ENCODE measurements at places on chromosomes 12 and 14.

- DNase-seq = no peak
Measured at GRCh38 chr12:95520816-95521215, 30.5 kb downstream of the USP44 start.

- DNase-seq = no peak
Measured at GRCh38 chr12:126797525-126797924, 1469.4 kb upstream of the TMEM132C start.

GRCh38 chr14:40574780-40575179 lies 1031.9 kb upstream of the LRFN5 start:
- no peak for DNase-seq

DNA sequence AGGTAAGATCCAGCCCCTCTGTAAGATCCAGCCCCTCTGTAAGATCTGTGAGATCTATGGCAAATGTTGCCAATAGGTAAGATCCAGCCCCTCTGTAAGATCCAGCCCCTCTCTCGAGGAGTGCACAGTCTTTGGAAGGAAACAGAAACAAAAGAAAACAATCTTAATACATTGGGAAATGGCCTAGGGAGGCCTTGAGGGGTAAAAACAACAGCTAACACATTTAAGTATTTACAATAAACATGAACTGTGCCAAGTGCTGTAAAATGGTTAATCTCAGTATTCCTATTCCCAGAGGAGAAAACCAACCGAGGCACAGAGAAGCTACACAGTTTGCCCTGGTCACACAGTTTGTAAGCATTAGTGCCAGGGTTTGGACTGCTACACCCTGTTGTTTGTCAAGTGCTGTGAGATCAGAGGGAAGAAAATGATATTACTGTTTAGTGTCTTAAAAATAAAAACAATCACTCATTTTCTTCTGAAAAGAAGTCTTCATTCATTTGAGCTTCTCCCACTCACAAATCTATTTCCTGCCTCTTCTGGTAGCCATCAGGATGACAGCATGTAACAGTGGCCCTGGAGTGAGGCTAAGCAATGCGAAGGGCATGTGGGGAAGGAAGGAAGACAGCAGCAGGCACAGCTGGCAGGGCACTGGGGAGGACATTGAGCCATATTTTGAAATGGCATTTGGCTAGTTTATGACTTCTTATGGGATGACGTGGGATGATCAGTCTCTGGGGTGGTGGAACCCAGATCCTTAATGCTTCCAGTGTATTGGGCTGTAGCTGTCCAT lies 118.7 kb upstream of the PTPRQ start:
- DNase-seq = peak; percentile 31

DNA sequence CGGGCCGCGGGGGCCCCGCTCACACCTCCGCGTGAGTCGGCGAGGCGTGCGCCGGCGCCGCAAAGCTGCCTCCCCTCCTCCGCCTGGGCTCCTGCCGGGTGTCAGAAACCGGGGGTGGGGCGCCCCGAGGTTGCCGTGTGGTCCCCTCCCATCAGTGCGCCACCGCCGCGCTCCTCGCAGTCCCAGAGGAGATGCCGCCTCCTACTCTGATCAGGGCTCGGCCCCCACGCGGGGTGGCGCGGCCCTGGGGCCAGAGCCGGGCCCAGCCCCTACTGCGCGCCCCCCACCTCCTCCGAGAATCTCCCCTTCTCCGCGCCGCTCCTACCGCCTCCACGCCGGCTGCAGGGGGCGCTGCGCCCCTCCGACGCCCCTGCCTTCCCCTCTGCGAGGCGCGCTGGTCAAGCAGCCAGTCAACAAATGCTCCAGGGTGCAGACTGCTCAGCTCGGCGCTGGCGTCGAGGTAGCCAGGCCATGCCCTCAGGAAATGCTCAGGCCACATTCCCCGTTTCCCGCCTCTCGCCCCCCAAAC lies 467 bp upstream of the JAG2 start:
- DNase-seq = no peak

GRCh38 chr12:80212938-80213645 lies 113.8 kb downstream of the OTOGL start:
- no peak for DNase-seq

DNA sequence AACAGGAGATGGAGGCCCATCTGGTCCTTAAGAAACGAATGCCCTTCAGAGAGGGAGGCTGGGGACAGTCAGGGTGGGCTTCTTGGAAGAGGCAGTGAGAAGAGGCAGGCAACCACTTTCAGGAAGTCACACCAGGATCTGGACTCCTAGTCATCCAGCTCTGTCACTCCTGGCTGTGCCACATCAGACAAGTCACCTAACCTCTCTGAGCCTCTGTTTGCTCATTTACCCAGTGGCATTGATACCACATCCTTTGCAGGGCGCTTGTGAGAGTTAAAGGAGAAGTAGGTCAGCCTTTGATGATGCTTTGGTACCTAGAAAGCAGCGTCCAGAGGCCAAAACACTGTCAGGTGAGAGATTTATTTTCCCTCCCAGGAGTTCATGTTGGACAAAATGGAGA lies 11.1 kb downstream of the CCDC197 start:
- no peak for DNase-seq

- DNase-seq = no peak
Measured at GRCh38 chr14:69652942-69653684, 41.7 kb downstream of the SUSD6 start.

DNA sequence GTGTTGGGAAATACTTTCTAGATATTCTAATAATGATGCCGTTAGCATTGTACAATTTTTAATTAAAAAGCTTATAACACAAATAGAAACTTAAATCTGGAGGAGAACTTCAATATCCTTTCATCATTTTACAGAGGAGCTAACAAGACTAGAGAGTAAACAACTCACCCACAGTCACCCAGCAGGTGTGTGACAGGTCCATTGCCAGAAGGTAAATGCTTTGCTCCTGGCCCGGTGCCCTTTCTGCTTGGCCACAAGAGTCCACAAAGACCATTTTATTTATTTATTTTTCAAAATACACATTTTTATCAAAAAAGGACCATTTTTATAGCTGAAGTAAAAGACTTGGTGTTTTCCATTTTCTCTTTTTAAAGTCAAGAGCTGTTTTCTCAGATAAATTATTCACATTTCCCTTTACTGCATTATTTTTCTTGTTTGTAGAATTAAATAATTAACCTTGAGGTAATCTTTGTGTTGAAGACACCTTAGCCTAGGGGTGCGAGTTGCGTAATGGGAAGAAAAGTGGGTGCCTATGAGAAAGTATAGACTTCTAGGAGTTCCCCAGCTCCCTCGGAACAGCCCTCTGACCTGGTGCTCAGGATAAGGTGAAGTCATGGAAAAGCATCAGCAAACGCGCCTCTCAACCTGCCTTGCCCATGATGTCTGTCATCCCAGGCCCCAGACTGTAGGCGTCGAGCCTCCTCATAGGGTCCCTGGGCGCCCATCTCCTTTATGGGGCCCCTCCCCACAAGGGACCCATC lies 26.3 kb upstream of the AMIGO2 start:
- no peak for DNase-seq

DNA sequence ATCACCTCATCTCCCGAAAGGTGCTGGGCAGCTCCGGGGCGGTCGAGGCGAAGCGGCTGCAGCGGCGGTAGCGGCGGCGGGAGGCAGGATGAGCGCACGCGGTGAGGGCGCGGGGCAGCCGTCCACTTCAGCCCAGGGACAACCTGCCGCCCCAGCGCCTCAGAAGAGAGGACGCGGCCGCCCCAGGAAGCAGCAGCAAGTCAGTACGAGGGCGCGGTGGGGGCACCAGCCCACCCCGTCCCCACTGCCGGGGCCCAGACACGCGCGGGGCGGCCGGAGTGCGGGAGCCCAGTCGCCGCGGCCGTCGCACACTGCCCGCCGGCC lies 862 bp downstream of the HMGA2 start:
- DNase-seq = no peak

DNA sequence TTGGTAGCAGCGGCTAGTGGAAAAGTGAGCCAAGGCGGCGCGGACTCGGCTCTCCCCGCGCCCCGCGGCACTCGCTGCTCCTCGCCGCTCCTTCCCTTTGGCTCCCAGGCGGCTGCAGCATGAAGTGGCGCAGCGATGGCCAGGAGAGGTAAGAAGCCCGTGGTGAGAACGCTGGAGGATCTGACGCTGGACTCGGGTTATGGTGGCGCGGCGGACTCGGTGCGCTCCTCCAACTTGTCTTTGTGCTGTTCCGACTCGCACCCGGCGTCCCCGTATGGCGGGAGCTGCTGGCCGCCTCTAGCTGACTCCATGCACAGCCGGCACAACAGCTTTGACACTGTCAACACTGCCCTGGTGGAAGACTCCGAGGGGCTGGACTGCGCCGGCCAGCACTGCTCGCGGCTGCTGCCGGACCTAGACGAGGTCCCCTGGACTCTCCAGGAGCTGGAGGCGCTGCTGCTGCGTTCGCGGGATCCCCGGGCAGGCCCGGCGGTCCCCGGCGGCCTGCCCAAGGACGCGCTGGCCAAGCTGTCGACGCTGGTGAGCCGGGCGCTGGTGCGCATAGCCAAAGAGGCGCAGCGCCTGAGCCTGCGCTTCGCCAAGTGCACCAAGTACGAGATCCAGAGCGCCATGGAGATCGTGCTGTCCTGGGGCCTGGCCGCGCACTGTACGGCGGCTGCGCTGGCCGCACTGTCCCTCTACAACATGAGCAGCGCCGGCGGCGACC lies 225.6 kb upstream of the CRY1 start:
- DNase-seq = peak; percentile 32

DNA sequence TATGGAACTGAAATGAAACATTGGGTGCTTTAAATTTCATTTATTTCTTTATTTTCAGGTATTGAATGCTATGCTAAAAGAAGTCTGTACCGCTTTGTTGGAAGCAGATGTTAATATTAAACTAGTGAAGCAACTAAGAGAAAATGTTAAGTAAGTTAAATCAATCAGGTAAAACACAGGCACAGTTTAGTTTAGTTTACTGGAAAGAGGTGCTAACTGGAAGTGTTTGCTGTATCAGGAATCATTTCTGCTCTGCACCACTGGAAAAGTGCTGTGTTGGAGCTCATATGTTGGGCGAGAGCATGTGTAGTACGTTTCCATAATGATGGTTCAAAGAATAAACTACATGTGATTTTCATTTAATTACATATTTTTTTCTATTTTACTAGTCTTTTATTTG lies 16.7 kb downstream of the SRP54 start:
- DNase-seq = no peak

DNA sequence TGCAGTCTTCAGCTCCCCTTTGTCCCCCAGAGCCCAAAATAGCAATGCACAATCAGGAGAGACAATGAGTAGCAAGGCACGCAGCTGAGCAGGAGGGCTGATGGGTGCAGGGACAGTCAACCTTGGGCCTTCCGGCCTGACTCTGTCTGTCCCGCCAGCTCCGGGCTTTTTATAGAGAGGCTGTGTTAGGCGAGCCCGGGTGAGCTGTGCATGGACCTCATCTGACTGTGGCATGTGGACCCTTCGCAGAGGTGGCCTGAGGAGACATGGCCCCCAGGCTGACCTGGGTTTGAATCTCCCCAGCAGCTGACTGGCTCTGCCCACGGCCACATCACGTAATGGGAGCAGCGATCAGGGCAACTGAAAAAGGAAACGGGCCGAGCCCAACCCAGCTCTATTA lies 177.9 kb downstream of the TSPAN9 start:
- no peak for DNase-seq

DNA sequence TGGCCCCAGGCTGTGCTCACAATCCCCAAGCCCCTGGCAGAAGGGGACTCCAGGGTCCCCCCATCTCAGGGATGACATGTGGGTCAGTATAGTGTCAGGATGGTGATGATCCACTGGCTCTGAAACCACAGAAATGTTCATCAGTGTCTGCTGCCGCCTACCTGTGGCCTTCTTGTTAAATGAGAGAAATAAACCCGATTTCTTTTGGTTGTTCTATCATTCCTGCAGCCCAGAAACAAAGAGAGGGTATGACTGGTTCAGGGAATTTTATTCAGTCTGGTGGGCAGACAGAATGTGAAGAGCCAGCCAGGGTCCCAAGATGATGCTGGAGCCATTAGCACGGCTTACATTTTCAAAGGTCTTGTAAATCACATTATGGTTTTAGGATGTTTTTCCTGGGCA lies 86.6 kb downstream of the CRADD start:
- DNase-seq = no peak

DNA sequence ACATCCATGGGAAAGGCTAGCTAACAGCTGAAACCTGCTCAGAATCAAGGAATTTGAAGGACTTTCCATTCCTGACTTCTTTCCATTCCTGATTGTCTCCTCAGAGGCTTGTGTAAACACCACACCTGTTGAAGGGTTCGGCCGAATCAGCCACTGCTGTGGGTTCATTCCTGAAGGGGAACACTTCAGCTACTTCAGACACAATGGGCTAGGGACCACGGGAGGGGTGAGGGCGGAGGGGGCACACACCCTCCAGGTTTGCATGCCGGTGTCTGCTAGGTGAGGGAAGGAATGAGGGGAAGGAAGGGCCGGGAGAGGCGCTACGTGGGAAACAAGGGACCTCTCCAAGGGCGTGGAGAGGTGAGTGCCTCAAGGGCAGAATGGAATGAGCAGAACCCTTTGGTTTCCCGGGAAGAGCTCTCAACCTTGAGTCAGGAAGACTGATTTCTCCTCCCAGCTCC lies 1.3 kb downstream of the GPRC5A start:
- DNase-seq = no peak

GRCh38 chr12:4420138-4420670 lies 25.4 kb downstream of the FGF6 start:
- DNase-seq = no peak

DNA sequence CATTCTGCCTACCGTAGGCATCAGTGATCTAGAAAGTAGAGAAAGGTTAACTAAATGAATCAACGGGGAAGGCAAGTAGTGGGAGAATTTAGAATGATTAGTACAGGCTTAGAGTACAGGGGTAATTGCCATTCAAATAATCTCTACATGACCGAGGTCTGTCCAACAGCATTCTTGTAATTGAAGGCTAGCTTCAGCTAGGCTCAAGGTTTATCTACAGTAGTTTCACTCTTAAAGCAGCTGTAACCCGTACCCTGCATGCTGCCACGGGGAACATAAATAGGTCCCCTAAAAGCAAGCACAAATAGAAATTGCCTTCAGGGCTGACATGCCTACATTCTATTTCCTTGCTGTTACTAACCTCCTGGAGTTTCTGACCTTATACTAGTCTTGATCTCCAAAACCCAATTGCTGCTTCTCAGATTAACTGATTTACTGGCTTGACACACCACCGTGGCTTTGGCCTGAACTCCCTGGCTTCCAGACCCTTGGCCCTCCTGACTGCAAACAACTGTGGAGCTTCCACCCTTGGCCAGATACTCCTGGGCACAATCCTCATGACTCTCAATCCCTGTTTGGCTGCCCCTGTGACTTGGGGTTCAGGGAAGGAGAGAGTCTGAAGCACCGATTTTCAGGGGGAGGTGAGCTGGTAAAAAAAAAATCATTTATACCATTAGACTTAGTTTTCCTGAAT lies 242.1 kb upstream of the FOXN3 start:
- DNase-seq = no peak

GRCh38 chr12:26921886-26922285 lies 15.9 kb downstream of the INTS13 start:
- no peak for DNase-seq

Data from fibroblast of gingiva (primary cell).